ENCODE measurements at places on chromosomes 5 and 9. TPM values are rescaled to one million over a fixed set of nuclear protein-coding genes. Genes with fewer than 3 reads are reported as not detected.

Gene SPINK13
- not detected for polyA plus RNA-seq

Gene AIF1L
- 0.28 TPM for polyA plus RNA-seq

Gene ARL10
- 6.7 TPM for polyA plus RNA-seq

Gene PCDHB13
- polyA plus RNA-seq, result 2.0 TPM

Gene PCSK5
- polyA plus RNA-seq, result 1.9 TPM

Gene ADAMTS16
- polyA plus RNA-seq, result 0.11 TPM

Gene PCDHGA5
- polyA plus RNA-seq, result 0.35 TPM

Gene PCA3
- not detected for polyA plus RNA-seq

Gene ICE1
- 12.2 TPM for polyA plus RNA-seq

Gene FIBCD1
- polyA plus RNA-seq, result 23.7 TPM

Gene ORM2
- not detected for polyA plus RNA-seq

Gene MSX2
- 2.4 TPM for polyA plus RNA-seq

Gene PCDHA6
- not detected for polyA plus RNA-seq

Gene C9orf72
- polyA plus RNA-seq, result 3.6 TPM

Gene PCDHB8
- polyA plus RNA-seq, result 0.83 TPM

Gene SPATA31C1
- polyA plus RNA-seq, result not detected

Gene SLC6A3
- not detected for polyA plus RNA-seq

Gene FAM78A
- 0.23 TPM for polyA plus RNA-seq

Gene PCDHGC4
- polyA plus RNA-seq, result 0.11 TPM

Gene PCDHGC5
- polyA plus RNA-seq, result 1.8 TPM

Gene TRIM41
- 4.3 TPM for polyA plus RNA-seq

Gene PCDHGA7
- 1.1 TPM for polyA plus RNA-seq

Gene GKAP1
- 0.13 TPM for polyA plus RNA-seq

Gene SLCO6A1
- polyA plus RNA-seq, result not detected

Gene KLHL3
- 1.7 TPM for polyA plus RNA-seq

Gene CCDC183
- polyA plus RNA-seq, result 1.5 TPM

Gene ANXA2R
- 0.56 TPM for polyA plus RNA-seq

Gene MYO10
- 47.0 TPM for polyA plus RNA-seq

Gene GDF9
- not detected for polyA plus RNA-seq

Gene CCDC192
- polyA plus RNA-seq, result 0.30 TPM

Gene PCDHB10
- 1.3 TPM for polyA plus RNA-seq

Gene PCDHGA10
- polyA plus RNA-seq, result 4.6 TPM

Gene ADGRD2
- not detected for polyA plus RNA-seq

Gene SLC6A19
- not detected for polyA plus RNA-seq

Gene BSPRY
- polyA plus RNA-seq, result not detected

Gene ST6GALNAC6
- polyA plus RNA-seq, result 82.0 TPM

All from GM23248 (cell line).